ENCODE measurements at places on chromosomes 12 and 14.

DNA sequence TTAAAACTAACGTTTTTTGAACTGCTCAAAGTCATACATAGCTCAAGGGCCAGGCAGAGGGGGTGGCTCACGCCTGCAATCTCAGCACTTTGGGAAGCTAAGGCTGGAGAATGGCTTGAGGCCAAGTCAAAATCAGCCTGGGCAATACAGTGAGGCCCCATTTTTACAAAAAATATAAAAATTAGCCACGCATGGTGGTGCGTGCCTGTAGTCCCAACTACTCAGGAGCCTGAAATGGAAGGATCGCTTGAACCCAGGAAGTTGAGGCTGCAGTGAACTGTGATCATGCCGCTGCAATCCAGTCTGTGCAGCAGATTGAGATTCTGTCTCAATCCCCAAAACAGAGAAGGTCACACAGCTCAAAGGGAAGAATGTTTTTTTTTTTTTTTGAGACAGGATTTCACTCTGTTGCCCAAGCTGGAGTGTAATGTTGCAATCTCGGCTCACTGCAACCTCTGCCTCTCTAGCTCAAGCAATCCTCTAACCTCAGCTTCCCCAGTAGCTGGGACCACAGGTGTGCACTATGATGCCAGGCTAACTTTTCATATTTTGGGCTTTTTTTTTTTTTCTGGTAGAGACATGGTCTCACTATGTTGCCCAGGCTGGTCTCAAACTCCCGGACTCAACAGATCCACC, 2.9 kb downstream of the RBM23 start:
- DNase-seq: no peak

DNA sequence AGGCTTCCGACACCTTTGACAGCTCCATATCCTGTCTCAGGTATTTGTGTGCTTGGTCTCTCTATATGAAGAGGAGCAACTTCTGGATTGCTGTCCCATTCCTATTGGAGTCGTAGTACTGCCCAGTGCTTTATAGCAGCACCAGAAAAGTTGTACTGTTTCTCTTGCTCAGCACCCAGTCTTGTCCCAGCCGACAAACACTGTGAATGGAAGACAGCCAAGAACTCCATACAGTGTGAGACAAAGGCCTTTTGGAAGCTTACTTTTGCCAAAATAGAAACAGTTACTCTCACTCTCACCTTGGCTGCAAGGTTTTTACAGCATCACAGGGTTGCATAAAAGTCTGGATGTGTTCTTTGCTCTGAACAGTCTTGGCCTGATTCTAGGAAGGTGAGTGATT, 105.3 kb downstream of the TGFB3 start:
- no peak for DNase-seq

DNA sequence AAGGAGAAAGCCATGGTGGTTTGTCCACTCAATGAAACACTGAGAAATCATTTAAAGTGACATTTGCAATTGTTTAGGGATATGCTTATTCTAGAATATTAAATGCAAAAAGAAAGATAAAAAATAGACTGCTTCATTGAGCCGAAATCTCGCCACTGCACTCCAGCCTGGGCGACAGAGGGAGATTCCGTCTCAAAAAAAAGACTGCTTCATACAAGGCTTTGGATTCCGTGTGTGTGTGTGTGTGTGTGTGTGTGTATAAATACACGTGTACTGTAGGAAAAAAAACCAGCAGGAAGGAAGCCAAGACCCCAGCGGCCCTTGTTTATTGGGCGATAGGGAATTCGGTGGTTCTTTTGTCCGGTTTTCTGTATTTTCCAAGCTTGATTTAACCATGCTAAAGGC, 3.2 kb upstream of the ZNF839 start:
- no peak for DNase-seq

GRCh38 chr12:3697311-3697870, 55.5 kb downstream of the CRACR2A start:
- DNase-seq: no peak

DNA sequence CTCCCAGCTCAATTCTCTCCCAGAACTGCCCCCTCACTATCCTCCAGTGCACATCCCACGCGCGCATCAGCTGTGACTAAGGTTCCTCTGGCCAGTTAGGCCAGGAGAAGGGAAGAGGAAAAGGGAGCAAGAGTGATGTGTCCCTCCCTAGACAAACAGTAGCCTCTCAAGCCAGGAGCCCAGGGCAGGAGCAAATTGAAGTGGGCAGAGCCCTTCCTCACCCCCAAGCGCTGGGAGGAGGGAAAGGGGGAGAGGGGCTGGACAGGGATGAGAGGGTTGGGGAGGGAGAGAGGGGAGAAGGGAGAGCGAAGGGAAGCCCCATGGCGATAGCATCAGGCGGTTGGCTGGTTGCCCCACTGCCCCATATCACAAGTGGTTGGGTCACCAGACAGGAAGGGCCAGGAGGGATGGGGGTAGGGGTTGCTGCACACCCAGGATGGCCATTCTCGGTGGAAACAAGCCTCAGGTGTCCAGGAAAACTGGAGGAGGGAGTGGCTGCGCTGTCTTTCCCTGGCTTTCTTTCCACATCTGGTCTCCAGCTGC, 1.1 kb downstream of the CD63 start:
- no peak for DNase-seq

DNA sequence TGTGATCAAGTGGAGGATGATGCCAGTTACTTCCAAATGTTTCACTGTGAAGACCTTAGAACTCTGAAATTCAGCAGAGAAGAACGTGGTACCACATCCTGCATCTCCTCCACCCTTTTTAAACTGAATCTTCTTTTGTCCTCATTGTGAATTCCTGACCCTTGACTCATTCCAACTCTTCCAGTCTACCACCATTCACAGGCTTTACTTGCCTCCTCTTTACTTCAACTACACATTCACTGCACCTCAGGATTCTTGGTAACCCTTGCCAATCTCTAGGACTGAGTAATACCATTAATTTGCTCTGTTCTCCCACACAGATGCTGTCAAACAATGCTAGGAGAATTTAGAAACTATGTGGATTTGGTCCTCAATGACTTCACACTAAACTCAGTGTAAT, 37.3 kb downstream of the PPP1R12A start:
- no peak for DNase-seq

DNA sequence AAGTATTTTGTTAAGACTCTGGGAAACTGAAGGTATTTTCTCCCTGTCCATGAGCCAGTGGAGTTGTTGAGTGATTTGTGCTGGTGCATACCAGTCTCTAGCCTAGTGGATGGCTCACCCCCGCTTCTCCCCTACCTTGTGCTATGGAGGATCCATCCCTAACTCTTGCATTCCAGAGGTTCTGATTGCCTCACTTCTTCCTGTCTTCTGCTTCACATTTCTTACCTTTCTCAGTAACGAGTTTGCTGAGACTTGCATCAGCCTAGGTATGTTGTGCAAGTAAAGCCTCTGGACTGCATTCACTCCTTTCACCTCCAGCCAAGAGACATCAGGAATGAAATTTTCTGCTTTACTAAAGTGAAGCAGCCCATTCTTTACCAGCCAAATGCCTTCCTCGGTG, 391.6 kb downstream of the ZFP36L1 start:
- no peak for DNase-seq

DNA sequence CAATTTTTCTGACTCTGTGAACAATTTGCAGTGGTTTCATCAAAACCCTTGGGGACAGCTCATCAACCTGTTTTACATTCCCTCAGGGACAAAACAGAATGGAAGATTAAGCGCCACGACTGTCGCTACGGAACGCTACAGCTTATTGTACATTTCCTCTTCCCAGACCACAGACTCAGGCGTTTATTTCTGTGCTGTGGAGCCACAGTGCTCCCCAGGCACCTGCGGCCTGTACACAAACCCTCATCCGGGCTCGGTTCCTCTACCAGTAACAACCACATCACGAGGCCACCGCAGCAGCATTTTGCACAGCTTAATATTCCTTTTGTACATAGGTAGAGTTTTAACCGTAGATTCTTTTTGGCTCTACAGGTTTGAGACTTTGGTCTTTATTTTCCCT, 397.4 kb upstream of the OR4E1 start:
- no peak for DNase-seq

- no peak for DNase-seq
These were observed 76.5 kb downstream of the RFLNA start for GRCh38 chr12:124371366-124371765.
